Activated CD8-positive, alpha-beta T cell treated with anti-CD3 and anti-CD28 coated beads, Interleukin-2, amount 10 ng/mL, durations not matched to agents 7 days and 5 days (primary cell): ENCODE measurements at places on chromosomes 12 and 14. TPM values are rescaled to one million over a fixed set of nuclear protein-coding genes. Genes with fewer than 3 reads are reported as not detected.

GRCh38 chr12:108345716-108346633, 6.9 kb upstream of the CMKLR1 start:
- no peaks in the 10 kb centered on the region for H3K36me3 ChIP-seq
- no peak for DNase-seq
- peaks cover 7% of the 10 kb centered on the region for H3K27me3 ChIP-seq
- H3K27ac ChIP-seq, result no peak overlapping the region
- no peaks in the 10 kb centered on the region for H3K4me1 ChIP-seq

Gene POTEG
- total RNA-seq, result not detected

- H3K27ac ChIP-seq, result no peak overlapping the region
- H3K36me3 ChIP-seq, result peaks cover 50% of the 10 kb centered on the region
- H3K27me3 ChIP-seq, result no peaks in the 10 kb centered on the region
- no peak overlapping the region for H3K4me3 ChIP-seq
- no peak for DNase-seq
These were observed 19.8 kb downstream of the ERH start for GRCh38 chr14:69378274-69378673.

Gene GARIN6
- total RNA-seq, result not detected

GRCh38 chr12:32885831-32886230, 10.7 kb downstream of the PKP2 start:
- H3K4me1 ChIP-seq, result no peaks in the 10 kb centered on the region
- H3K36me3 ChIP-seq, result no peaks in the 10 kb centered on the region
- no peak for DNase-seq
- H3K4me3 ChIP-seq, result no peak overlapping the region

GRCh38 chr12:31600252-31600651, 9.3 kb upstream of the DENND5B start:
- no peaks in the 10 kb centered on the region for H3K4me1 ChIP-seq
- no peak overlapping the region for H3K4me3 ChIP-seq
- H3K27ac ChIP-seq, result no peak overlapping the region
- H3K27me3 ChIP-seq, result peaks cover 3% of the 10 kb centered on the region

GRCh38 chr12:124045671-124046455, 72.8 kb downstream of the ZNF664 start:
- H3K4me3 ChIP-seq, result no peak overlapping the region
- H3K36me3 ChIP-seq, result peaks cover 3% of the 10 kb centered on the region
- peaks cover 3% of the 10 kb centered on the region for H3K27me3 ChIP-seq
- no peak for DNase-seq
- no peak overlapping the region for H3K27ac ChIP-seq

- peaks cover 8% of the 10 kb centered on the region for H3K27me3 ChIP-seq
- no peaks in the 10 kb centered on the region for H3K4me1 ChIP-seq
- H3K4me3 ChIP-seq, result no peak overlapping the region
- no peak overlapping the region for H3K27ac ChIP-seq
These were observed 30.0 kb upstream of the WSCD2 start for GRCh38 chr12:108099073-108099472.

Gene ESRRB
- 0.05 TPM for total RNA-seq

- H3K36me3 ChIP-seq, result peaks cover 24% of the 10 kb centered on the region
- H3K4me1 ChIP-seq, result peaks cover 24% of the 10 kb centered on the region
- peak overlapping the region; percentile 72 for H3K27ac ChIP-seq
- DNase-seq, result no peak
These were observed 18.5 kb upstream of the AMN start for GRCh38 chr14:102903889-102904512.

GRCh38 chr14:25011095-25011494, 38.9 kb downstream of the STXBP6 start:
- no peak overlapping the region for H3K27ac ChIP-seq
- H3K27me3 ChIP-seq, result peaks cover 7% of the 10 kb centered on the region

Gene TMEM30B
- total RNA-seq, result 0.52 TPM

DNA sequence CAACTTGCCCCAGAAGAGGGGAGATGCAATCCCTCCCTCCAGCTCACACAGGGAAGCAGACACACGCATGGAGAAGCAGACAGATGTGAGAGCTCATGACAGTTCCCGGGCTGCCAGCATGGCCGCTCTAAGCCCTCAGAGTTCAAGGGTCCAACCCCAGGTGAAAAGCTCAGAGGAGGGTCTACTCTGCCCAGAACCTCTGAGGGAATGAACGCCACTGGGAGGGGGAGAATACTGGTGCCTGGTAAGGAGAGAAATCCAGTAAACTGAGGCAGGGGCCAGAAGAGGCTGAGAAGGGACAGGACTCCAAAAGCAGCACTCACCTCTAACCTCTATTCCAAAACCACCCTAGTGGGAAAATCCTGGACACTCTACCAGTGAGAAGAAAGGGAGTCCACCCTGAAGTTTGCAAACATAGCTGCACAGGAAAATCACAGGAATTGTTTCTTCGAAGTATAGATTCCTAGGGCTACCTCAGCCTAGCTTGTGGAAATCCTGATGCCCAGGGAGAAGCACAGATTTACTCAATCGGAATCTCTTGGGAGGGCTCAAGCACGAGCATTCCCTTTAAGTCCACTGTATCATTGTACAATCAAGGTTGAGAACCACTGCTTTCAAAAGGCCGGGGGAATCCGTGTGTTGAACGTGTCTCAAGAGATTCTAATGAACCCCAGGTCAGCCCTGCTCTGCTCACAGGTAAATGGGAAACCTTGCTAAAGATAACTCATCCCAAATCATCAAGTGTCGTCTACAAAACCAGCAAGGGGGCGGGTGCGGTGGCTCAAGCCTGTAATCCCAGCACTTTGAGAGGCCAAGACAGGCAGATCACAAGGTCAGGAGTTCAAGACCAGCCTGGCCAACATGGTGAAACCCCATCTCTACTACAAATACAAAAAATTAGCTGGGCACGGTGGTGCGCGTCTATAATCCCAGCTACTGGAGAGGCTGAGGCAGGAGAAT, 34.3 kb upstream of the PLEKHG6 start:
- H3K27me3 ChIP-seq, result peaks cover 22% of the 10 kb centered on the region
- H3K4me1 ChIP-seq, result peaks cover 9% of the 10 kb centered on the region
- no peak overlapping the region for H3K4me3 ChIP-seq
- no peaks in the 10 kb centered on the region for H3K36me3 ChIP-seq

Gene SYNDIG1L
- total RNA-seq, result not detected

DNA sequence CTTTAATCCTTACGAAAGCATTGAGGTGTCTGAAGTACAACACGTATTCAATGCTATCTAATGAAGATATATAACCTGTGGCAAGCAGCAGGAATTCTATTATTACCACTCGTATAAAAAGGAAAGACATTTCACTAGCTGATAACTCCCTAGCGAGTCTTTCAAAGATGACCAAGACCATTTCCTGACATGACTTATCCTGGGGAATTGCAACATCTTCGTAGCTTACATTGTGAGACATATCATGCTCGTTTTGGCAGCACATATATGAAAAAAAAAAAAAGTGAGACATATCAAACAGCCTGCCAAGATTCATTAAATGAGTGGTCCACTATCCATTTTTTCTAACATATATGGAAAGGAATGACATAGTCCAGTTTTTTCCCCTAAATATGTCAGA, 337.0 kb downstream of the FSCB start:
- no peak overlapping the region for H3K27ac ChIP-seq
- no peaks in the 10 kb centered on the region for H3K36me3 ChIP-seq
- H3K4me3 ChIP-seq, result no peak overlapping the region
- no peaks in the 10 kb centered on the region for H3K4me1 ChIP-seq
- DNase-seq, result no peak

Gene DNAI7
- 0.16 TPM for total RNA-seq

Gene SDS
- not detected for total RNA-seq

GRCh38 chr12:53994264-53995001, 5.5 kb upstream of the HOXC9 start:
- H3K4me3 ChIP-seq, result peak overlapping the region; percentile 10
- H3K27me3 ChIP-seq, result peaks cover 94% of the 10 kb centered on the region
- H3K4me1 ChIP-seq, result peaks cover 31% of the 10 kb centered on the region
- peaks cover 5% of the 10 kb centered on the region for H3K36me3 ChIP-seq
- no peak overlapping the region for H3K27ac ChIP-seq

Gene KRT5
- total RNA-seq, result not detected

GRCh38 chr14:27427796-27428195, 830.0 kb upstream of the NOVA1 start:
- H3K27me3 ChIP-seq, result no peaks in the 10 kb centered on the region
- H3K27ac ChIP-seq, result no peak overlapping the region
- no peak overlapping the region for H3K4me3 ChIP-seq
- H3K4me1 ChIP-seq, result no peaks in the 10 kb centered on the region
- no peak for DNase-seq
- no peaks in the 10 kb centered on the region for H3K36me3 ChIP-seq

- DNase-seq, result no peak
- H3K27ac ChIP-seq, result peak overlapping the region; percentile 43
- no peak overlapping the region for H3K4me3 ChIP-seq
- H3K36me3 ChIP-seq, result peaks cover 69% of the 10 kb centered on the region
These were observed 9.0 kb downstream of the MLXIP start for GRCh38 chr12:122087431-122088178.

Gene EPYC
- total RNA-seq, result not detected

- no peaks in the 10 kb centered on the region for H3K36me3 ChIP-seq
- no peak overlapping the region for H3K27ac ChIP-seq
- no peaks in the 10 kb centered on the region for H3K4me1 ChIP-seq
- no peak for DNase-seq
- H3K4me3 ChIP-seq, result no peak overlapping the region
These were observed 34.6 kb upstream of the PYGL start for GRCh38 chr14:50978888-50979287.

- no peak overlapping the region for H3K27ac ChIP-seq
- no peaks in the 10 kb centered on the region for H3K4me1 ChIP-seq
- H3K27me3 ChIP-seq, result no peaks in the 10 kb centered on the region
- no peak for DNase-seq
These were observed 130.3 kb downstream of the DAD1 start for GRCh38 chr14:22458737-22459136.

- no peak for DNase-seq
- peak overlapping the region; percentile 98 for H3K4me3 ChIP-seq
- H3K27me3 ChIP-seq, result no peaks in the 10 kb centered on the region
- peaks cover 31% of the 10 kb centered on the region for H3K36me3 ChIP-seq
- H3K27ac ChIP-seq, result peak overlapping the region; percentile 99
These were observed 490 bp downstream of the PRORP start for GRCh38 chr14:35122696-35123387.

DNA sequence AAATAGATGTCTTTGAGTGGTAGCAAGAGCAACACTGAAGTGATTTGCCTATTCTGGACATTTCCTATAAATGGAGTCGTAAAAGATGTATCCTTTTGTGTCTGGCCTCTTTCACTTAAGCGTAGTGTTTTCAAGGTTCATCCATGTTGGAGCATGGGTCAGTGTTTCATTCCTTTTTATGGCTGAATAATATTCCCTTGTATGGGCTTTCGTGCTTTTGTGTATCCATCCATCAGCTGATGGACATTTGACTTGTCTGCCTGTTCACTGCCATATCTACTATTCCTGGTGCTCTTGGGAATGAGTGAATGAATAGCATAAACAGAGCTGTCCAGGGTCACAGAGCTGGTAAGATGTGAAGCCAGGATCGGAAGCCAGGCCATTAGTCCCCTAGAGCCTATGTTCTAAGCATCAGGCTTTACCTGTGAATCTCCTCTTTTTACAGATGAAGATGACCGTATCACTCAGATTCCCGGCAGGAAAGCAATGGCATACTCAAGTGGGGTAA, 1.8 kb upstream of the P2RX7 start:
- H3K4me1 ChIP-seq, result peaks cover 77% of the 10 kb centered on the region
- H3K36me3 ChIP-seq, result peaks cover 8% of the 10 kb centered on the region
- no peak for DNase-seq
- H3K4me3 ChIP-seq, result no peak overlapping the region

GRCh38 chr12:54047160-54047963, 6.3 kb upstream of the HOXC4 start:
- H3K27me3 ChIP-seq, result peaks cover 92% of the 10 kb centered on the region
- no peak overlapping the region for H3K4me3 ChIP-seq
- no peak overlapping the region for H3K27ac ChIP-seq

DNA sequence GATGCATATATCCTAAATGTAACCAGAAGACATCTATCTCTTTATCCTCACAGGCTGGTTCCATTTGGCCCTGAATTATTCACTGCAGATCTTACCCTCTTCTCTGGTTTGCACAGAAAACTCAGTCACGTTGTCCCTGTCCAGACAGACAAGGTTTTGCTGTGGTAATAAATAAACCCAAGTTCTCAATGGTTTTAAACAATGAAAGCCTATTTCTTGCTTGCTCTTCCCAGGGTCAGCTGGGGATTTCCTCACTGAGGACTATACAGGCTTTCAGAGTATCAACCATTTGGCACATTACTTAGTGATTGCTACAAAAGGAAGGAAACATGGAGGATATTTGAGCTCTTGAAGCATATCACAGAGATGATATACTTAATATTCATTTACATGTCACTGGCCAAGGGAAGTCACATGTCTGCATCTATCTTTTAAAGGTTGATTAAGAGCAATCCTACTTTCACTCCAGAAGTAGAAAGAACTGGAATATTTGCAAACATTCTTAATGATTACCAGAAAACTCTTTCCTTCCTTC, 24.4 kb upstream of the E2F7 start:
- no peak overlapping the region for H3K4me3 ChIP-seq
- no peaks in the 10 kb centered on the region for H3K27me3 ChIP-seq
- no peaks in the 10 kb centered on the region for H3K36me3 ChIP-seq

GRCh38 chr14:68694516-68695235, 98.2 kb downstream of the ZFP36L1 start:
- no peak overlapping the region for H3K27ac ChIP-seq
- H3K4me1 ChIP-seq, result peaks cover 14% of the 10 kb centered on the region
- DNase-seq, result no peak
- no peaks in the 10 kb centered on the region for H3K36me3 ChIP-seq
- H3K27me3 ChIP-seq, result peaks cover 3% of the 10 kb centered on the region

DNA sequence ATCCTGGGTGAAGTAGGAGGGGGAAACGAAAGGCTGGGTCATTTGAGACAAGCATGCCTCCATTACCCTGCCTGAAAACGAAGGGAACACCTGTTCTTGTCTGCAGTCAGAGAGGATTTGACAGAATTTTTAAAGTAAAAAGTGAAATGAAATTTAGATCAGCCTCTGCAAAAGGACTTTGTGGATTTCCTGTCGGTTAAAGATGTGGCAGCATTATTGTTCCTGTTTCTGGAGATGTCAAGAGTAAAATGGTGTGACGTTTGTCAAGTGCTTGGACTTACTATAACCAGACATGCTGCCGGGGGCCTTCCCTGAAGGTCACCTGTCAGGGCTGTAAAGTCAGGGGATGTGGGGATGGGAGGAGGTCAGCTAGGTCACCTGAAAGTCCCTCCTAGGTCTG, 32.0 kb downstream of the NRXN3 start:
- peak; percentile 24 for DNase-seq
- peak overlapping the region; percentile 51 for H3K27ac ChIP-seq
- no peaks in the 10 kb centered on the region for H3K27me3 ChIP-seq
- peak overlapping the region; percentile 6 for H3K4me3 ChIP-seq
- H3K36me3 ChIP-seq, result no peaks in the 10 kb centered on the region

Gene PLA2G1B
- total RNA-seq, result not detected
